ENCODE measurements at places on chromosomes 5 and 9. TPM values are rescaled to one million over a fixed set of nuclear protein-coding genes. Genes with fewer than 3 reads are reported as not detected.

The LCN10 gene
- not detected for total RNA-seq

GRCh38 chr5:121940617-121941140, 21.1 kb upstream of the SRFBP1 start:
- no peak for DNase-seq

- no peak for DNase-seq
Measured at GRCh38 chr5:92370032-92370431, 986.9 kb upstream of the ARRDC3 start.

DNA sequence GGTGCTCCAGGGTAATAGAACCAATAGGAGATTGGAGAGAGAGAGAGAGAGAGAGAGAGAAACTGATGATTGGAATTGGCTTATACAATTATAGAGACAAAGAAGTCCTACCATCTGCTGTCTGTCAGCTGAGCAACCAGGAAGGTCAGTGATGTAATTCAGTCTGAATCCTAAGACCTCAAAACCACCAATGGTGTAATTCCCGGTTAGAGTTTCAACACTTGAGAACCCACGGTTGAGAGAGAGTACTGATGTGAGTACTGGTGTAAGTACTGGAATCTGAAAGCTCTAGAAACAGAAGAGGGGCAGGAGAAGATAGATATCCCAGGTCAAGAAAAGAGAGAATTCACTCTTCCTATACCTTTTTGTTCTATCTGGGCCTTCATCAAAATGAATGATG, 775.8 kb downstream of the EFNA5 start:
- no peak for DNase-seq

GRCh38 chr5:57033103-57033502, 81.2 kb upstream of the MIER3 start:
- DNase-seq = no peak

DNA sequence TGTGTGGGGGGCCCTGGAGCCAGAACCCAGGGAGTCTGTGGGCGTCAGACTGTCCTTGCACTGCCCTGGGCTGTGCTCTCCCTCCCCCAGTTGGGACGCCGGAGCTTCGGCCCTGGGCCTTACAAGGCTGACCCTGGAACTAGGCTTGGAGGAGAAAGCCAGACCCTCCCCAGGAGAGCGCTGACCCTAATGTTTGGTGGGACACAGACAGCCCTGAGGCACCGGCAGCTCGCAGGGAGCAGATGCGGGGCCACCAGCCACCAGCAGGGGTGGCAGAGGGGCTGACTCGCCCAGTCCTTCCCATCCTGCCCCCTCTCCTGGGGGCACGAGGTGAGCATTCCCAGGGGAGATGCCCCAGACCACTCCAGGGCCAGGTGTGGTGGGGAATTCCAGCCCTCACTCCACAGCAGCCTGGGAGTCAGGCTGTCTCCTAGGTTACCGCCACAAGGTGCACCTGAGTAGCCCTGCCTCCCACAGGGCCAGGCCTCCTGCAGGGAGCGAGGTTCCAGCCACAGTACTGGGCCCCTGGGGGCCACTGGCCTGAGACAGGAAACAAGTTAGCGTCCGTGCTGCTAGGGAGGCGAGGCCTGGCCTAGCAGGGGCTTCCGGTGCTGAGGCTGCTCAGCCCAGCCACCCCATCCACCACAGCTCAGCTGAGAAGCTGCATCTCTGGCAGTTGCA, 134.6 kb downstream of the OLFM1 start:
- DNase-seq = no peak
